NCI-H748 treated with DMSO at 0.1 percent for 48 hours (cell line): ENCODE measurements at places on chromosomes 2 and 18.

- no peak for DNase-seq
These were observed 108.6 kb downstream of the APOB start for GRCh38 chr2:20935168-20935775.

DNA sequence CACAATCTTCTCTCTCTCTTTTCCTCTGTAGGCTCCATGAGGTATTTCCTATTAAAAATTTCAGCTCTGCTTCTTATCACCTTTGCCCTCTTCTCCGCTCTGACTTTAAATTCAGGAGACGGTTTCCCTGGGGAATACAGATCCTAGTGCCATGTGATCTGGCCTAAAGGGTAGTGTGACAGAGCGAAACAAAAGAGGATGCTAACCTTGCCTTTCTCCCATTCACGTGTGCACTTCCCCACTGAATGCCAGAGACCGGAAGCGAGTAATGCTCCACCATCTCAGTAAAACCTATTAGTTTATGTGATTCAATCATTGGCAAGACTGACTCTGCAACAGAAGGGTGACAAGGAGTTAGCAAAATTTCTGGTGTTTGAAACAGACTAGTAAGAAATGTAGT lies 358.3 kb downstream of the ZNF521 start:
- DNase-seq, result no peak

DNA sequence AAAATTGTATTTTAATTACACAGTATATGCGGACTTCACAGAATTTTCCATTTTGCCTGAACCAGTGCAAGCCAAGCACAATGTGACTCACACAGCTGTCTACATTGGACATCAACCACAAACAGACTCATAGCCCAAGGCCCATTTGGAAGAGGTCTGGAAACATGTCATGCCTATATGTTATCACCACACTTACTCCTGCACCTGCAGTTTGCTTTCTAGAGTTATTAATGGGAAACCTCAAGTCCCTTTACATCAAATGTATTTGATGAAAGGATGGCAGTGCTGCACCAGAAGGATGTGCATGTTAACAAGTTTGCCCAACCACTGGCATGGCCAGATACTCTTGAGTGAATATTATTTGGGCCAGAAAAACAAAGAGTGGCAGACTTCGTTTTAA lies 548.9 kb upstream of the CDH2 start:
- DNase-seq, result no peak

DNA sequence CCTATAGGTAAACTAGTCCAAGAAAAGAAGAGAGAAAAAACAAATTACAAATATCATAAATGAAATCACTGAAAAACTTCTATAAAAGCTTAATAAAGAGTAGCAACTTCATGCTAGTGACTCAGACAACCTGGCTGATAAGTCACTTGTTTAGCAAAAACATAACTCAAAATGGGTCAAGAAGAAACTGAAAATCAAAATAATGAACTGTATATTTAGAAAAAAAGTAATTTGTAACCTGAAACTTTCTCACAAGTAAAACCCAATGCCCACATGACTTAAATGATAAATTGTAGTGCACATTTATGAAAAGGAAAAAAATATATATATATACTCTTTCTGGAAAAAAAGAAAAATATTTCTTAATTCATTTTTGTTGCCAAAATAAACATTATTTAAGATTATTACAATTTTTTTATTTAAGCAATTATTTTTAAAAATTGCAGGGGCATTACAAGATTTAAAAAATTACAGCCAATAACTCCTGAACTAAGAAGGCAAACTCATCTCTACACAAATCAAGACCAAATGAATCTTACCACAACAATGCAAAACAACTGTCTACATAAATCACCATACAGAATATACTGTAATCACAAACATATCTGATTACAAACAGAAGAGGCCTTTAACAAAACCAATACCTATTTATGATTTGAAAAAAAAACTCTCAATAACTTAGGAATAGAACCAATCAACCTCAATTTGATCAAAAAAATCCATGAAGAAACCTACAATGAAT lies 406.3 kb downstream of the CDH7 start:
- DNase-seq, result no peak

DNA sequence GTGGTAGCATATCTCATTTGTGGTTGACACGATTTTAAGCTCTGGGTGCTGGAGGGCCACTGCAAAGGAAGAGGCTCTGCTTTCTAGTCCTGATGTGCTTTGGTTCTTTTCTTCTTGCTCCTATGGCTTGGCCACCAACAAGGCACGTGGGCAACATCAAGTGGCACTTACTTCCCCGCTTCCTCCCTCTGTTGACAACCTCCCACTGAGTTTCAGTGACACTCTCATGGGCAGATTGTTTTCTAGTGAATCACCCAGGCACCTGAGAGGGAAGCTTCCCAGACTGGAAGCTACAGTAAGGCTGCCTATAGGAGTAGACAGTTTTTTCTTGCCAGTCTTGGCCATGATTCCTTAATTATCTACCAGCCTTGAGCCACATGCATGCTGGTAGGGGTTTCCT lies 89.0 kb downstream of the NBAS start:
- DNase-seq, result no peak

DNA sequence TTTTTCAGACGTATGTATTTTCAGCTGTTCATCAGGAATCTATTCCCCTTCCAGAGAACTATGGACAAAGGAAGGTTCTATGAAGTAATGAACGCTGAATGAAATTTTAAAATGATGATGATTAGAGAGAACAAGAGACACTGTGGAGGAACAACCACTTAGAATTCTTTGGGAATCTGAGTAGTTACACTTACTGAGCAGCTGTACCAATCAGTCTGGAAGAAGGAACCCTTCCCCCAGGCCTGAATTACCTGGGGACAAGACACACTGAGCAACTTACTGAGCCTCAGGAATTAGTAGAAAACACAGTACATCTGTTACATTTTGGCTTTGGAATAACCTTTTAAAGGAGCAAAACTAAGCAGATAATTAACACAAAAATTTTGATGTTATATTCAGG lies 1.9 kb downstream of the MSTN start:
- no peak for DNase-seq

DNA sequence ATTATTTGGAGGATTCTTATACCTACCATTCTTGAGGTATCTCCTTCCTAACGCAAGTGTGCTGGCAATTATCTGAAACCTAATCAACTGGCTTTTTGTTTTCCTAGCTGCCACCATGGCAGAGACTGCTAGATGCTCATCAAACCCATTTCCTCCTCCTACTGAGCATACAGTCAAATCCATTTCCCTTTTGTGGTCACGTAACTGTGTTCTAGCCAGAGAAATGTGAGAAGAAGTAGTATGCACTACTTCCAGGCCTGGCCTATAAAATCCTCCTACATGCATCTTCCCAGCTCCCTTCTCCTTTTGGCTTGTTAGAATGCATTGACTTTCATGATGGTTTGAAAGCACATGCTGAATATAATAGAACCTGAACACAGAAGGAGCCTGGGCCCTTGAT lies 494.1 kb upstream of the MEIS1 start:
- no peak for DNase-seq

GRCh38 chr2:109201465-109202327 lies 72.7 kb downstream of the SH3RF3 start:
- no peak for DNase-seq

DNA sequence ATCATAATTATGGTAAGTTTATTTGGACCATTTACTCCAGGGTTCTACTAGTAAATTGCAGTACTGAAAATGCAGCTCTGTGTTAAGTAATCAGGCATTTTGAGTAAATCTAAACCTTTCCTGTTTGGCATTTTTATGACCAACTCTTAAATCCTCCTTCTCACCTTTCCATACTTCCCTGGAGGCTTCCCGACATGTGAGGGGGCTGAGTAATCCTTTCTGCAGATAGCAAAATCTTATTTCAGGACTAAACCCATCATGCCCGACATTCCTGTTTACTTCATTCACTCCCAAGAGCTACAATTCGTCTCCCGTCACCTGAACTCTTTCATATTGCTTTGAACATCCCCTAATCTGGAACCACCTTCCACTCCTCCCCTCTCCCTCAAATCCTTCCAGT lies 296.6 kb downstream of the IKZF2 start:
- no peak for DNase-seq

DNA sequence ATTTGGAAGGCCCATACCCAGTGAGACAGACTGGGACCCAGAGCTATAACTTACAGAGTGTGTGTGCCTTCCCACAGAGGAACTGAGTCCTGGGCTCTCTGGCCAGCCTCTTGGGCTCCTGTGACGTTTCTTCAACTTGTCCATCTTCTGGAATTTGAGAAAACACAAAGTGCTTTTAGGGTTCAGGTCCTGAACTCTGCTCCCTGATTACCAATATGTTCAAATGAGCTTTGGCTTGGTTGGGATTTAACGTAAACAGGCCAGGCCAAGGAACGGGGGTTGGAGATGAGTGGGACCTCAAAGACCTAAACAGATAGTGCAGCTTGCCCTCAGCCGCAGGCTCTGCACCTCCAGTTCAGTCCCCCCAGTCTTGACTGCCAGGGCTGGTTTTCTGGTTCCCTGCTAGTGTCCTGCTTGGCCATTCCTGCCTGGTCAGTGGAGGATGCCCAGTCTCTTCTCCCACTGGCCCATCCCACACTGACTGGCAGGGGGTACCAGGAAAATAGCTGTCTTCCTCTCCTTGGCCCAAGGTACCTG lies 44.9 kb downstream of the TMEM17 start:
- no peak for DNase-seq

- peak; percentile 24 for DNase-seq
These were observed 7.5 kb upstream of the KCNG2 start for GRCh38 chr18:79789901-79790890.

GRCh38 chr2:196413821-196414274 lies 225.7 kb upstream of the CCDC150 start:
- DNase-seq, result no peak

DNA sequence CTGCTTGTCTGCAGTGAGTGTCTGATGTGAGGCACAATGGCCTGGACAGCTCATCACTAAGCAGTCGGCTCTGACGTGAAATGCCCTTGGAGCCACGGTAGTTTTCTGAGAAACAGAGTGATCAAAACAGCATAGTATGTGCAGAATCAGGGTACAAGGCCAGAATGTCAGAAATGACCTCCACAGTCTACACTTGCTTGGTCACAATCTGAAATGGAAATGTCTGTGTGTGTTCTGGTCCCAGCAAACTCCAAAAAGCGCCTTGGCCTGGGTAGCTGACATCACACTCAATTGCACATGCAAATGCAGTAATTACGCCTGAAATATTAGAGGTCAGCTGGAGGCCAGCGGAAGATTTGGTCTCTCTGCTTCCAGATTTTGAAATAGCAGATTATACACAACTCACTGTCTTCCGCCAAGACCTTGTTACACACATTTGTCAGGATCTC lies 95.4 kb downstream of the CTAGE1 start:
- DNase-seq, result no peak

DNA sequence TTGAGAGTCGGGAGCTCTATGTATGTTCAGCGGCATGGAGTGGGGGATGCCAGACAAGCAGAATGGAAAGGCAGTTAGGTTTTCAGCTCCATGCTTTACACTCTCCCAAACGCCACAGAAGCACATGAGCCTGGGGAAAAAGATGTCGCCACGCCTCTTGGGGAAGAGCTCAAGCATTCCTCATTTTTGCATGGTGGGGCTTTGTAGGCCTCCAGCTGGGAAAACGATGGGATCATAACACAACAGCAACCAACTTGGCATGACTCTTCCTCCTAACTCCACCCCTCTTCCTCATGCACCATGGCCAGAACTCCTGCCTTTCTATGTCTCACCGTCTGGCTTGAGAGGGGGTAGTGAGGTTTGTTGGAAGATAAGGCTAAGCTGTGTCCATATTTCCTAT lies 102.6 kb downstream of the PAX3 start:
- DNase-seq, result no peak

- DNase-seq, result no peak
These were observed 136.4 kb upstream of the CYP1B1 start for GRCh38 chr2:38212312-38212711.

DNA sequence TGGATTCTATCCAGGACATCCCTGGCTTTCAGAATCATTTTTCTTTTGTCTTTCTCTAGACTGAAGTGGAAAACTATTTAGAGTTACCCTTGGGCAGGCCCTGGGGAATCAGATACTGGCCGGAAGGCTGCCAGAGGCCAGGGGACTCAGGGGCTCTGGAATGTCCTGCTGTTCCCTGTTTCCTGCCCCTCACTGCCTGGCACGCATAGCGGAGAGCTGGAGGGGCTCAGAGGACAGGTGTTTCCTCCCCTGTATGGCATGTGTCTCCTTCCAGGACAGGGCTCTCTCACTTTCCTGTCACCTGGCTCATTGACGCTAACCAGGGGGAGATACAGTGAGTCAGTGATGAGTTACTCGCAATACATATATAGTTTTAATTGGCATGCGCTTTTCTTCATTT lies 38.8 kb downstream of the DYSF start:
- DNase-seq, result no peak

DNA sequence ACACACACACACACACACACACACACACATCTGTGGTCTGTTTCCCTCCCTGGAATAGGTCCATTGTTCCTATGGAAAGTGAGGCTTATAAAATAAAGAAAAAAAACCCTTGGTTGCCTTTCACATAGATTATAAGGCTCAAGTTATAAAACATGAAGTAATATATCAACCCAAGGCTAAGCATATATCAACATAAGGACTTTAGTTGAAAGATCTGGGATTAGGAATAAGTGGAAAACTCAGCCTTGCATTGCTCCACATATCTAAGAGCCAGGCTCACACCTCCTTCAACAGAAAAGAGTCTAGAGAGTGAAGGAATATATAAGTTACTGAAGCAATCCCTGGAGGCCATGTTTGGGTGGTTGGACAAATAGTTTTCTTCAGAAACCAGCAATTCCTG lies 235.0 kb downstream of the SUCLG1 start:
- DNase-seq, result no peak

DNA sequence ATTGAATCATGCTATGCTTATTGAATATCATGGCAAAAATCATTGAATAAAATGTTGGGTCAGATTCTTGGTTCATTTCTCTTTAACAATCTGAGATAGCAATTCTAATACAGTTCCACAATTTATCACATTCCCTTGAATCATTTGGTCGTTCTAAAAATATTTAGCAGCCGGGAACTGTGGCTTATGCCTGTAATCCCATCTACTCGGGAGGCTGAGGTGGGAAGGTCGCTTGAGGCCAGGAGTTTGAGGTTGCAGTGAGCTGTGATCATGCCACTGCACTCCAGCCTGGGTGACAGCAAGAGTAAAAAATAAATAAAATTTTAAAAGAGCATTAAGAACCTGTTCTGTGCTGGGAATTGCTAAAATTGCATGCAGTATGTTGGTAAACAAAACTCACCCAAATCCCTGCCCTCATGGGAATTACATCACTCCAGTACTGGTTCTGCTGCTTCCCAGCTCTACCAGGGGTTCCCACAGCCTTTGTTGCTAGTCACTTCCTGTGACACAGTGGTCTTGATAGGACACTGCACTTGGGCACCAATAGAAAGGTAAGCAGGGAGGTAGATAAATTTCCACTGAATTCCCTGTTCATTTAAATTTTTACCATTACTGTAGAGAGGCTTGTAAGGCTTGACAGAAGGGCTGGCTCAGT lies 200.4 kb downstream of the CTNNA2 start:
- DNase-seq, result no peak
